ENCODE measurements at places on chromosomes 3 and 15.

GRCh38 chr3:190076136-190076535 is 44.6 kb downstream of the P3H2 start:
- DNase-seq, result no peak

DNA sequence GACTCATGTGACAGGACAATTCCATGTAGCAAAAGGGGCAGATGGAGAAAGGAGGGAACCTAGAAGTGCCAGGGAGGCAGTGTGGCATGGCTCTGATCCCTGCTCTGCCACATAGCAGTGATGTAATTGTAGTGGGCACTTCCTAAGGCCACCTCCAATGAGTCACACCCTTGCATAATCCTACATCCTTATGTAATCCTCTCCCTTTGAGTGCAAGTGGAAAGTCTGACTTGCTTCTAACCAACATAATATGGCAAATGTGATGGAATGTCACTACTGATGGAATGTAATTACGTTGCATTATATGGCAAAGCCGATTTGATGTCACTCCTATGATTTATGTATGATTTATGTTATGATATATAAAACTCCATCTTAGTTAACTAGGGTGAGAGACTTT is 72.9 kb upstream of the ATP2C1 start:
- DNase-seq, result no peak

DNA sequence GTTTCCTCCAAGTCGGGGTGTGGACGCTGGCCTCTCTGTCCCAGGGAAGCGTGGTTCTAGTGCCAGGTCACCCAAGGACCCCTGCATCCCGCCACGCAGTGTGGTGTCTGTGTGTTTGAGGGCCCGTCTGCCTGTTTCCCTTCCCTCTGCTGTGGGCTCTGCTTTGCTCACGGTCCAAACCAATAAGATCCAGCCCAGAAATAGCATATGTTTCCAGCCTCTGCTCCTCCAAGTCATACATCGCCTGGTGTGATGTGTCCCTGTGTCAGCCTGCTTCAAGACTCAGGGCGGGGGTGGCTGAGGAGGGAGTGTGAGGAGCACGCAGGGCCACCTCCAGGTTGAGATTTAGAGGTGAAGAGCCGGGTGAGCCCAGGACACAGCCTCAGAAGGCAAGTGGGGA is 21.9 kb upstream of the RPL29 start:
- no peak for DNase-seq

DNA sequence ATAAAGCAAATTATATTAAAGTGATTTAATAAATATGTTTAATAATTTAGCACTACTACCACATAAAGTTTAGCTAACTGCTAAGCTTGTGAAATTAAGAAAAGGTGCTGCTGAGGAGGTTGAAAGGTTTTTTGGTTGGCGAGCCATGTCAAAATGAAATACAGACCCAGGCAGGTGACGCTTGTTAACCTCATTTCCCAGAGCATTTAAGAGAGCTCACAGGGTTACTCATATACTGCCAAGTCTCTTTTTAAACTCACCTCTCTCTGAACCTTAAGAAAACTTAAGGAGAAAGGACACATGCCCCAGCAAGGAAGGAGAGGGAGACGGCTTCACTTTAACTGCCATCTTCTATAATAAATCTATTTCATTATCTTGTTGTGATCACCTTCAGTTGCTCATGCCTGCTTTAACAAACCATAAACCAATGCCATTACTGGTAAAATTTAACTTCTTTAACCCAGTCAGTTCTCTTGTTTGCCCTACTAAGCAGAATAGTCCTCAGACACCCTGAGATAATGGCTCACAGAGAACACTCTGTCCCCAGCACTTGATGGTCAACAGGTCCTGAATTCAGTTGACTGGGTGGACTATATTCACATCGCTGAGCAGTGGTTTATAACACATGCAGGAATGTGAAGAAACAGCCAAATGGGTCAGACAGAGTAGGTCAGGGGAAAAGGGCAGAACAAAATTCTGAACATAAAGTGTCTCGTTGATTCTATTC is 540.1 kb downstream of the UNC13C start:
- no peak for DNase-seq

GRCh38 chr3:149507491-149508324 is 33.2 kb downstream of the TM4SF4 start:
- DNase-seq, result no peak

GRCh38 chr3:193040836-193041672 is 123.4 kb upstream of the MB21D2 start:
- peak; percentile 56 for DNase-seq

GRCh38 chr3:5084224-5084623 is 37.9 kb upstream of the ARL8B start:
- DNase-seq, result no peak

DNA sequence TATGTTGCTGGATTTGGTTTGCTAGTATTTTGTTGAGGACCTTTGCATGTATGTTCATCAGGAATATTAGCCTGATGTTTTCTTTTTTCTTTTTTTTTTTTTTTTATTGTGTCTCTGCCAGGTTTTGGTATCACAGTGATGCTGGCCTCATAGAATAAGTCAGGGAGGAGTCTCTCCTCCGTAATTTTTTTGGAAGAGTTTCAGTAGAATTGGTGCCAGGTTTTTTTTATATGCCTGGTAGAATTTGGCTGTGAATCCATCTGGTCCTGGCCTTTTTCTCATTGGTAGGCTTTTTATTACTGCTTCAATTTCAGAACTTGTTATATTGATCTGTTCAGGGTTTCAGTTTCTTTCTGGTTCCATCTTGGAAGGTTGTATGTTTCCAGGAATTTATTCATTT is 165.8 kb downstream of the VPS8 start:
- DNase-seq, result no peak

Data from CD4-positive, alpha-beta memory T cell (primary cell).